Stimulated activated CD4-positive, alpha-beta T cell treated with anti-CD3 and anti-CD28 coated beads, Interleukin-4, amount 100 ng/mL, for 4 hours (primary cell): ENCODE measurements at places on chromosomes 5 and 9.

DNA sequence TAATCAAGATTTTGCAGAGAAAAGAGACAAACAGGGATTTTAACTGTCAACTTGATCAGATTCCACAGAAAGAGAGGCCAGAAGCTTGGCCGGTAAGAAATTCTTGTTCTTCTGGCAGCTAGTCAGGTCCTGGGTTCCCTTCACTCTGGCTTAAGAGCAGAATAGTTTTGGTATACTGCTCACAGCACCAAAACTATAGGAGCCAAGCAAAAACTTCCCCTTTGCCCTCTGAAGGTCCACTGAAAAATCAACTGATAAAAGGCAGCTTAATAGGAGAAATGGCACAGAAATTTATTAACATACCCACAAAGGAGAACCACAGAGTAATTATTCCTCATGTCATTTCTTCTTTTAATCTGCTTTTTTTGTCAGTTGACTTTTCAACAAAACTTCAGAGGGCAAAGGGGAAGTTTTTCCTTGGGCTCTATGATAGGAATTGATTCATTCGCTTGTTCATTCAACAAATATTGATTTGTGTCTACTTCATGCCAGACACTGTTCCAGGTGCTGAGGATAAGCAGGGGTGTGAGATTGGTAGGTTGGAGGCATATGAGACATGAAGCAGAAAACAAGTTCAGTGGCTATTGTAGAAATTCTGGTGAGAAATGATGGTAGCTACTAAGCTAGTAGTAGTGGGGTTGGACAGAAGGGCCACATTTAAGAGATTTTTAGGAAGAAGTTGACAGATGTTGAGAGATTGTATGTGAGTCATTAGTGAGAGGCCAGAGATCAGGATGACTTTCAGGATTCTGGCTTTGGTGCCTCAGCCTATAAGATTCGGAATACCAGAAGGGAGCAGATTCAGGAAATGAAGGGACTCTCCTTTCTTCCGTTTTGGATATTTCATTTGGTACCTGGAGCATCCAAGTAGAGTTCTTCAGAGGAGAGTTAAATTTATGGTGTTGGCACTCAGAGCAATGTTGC lies 20.6 kb upstream of the NNT start:
- no peak for DNase-seq

GRCh38 chr5:1037123-1037670 lies 28.6 kb downstream of the NKD2 start:
- no peak for DNase-seq

- DNase-seq: no peak
Measured at GRCh38 chr5:59149271-59149670, 566.4 kb downstream of the RAB3C start.

DNA sequence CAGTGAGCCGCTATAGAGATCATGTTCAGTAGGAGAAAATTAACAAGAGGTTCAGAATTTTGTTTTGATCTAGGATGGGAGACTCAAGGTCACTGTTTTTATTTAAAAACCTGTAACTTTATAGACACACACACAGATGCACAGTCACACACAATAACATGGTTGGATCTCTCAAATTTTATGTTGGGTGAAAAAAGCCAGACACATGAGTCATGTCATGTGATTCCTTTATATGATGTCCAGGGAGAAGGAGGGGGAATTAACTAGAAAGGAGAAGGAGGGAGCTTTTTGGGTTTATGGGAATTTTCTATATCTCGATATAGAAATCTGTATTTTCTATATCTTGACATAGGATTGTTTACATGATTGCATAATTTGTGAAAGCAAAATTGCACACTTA lies 17.1 kb downstream of the C6 start:
- no peak for DNase-seq

GRCh38 chr5:148957591-148958202 lies 105.2 kb downstream of the SH3TC2 start:
- peak; percentile 3 for DNase-seq

DNA sequence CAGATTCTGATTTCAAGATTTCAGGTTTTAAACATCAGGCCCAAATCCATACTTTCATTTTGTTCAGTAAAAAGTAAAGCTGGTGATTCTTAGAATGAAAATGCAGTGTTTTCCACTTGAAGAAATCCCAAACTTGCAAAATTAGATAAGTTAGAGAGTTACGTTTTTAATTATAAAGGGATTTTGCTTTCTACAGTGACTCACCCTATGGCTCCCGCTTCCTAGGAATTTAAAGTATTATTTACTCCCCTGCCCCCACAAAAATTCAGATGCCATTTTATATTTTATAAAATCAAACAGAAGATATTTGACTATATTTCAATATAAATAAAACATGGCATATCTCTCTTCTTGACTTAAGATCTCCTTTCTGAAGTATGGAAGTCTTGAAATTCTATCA lies 402.9 kb downstream of the ZSWIM6 start:
- no peak for DNase-seq

DNA sequence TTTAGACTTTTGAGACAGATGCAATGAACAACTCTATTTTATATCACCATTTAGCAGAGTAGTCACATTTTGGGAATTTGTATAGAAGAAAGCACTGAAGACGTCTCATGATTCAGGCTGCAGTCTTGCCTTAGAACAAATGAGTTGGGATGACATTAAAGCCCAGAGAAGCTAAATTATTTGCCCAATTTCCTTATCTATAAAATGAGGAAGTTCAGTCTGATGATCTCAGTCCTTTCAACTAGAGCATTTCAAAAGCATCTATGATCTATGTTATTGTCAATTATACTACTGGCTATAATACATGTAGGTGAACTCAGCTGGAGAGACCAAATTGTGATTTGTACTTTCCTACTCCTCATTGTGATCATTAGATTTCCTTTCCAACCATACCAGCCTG lies 154.1 kb downstream of the OSTF1 start:
- DNase-seq: no peak

DNA sequence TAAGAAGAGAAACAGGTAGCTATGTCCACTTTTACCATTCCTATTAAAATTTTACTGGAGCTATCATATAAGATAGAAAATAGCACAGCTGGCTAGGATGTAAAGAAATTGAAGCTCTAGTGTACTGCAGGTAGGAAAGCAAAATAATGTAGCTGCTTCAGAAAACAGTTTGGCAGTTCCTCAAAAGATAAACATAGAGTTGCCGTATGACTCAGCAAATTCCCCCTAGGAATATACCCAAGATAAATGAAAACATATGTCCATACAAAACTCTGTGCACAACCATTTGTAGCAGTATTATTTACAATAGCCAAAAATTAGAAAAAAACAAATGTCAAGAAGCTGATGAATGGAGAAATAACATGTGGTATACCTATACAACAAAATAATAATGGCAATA lies 64.6 kb upstream of the SHISAL2B start:
- DNase-seq: no peak

DNA sequence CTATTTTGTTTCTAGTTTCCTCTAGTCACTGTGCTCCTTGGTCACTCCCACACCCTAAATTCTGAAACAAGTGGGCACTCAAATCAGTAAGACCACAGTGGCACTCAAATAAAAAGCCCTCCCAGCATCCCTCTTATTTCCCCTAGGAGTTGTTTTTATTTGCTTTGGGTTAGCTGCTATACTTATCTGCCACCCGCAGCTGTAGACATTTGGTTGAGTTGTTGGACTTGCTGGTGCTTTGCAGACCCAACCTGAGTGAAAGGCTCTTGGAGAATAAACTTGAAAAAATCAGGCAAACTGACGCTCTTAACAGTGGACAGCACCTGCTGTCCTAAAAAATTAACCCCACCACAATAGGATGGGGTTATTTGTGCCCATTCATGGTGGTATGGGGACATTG lies 203.0 kb downstream of the SPATA31A6 start:
- no peak for DNase-seq

DNA sequence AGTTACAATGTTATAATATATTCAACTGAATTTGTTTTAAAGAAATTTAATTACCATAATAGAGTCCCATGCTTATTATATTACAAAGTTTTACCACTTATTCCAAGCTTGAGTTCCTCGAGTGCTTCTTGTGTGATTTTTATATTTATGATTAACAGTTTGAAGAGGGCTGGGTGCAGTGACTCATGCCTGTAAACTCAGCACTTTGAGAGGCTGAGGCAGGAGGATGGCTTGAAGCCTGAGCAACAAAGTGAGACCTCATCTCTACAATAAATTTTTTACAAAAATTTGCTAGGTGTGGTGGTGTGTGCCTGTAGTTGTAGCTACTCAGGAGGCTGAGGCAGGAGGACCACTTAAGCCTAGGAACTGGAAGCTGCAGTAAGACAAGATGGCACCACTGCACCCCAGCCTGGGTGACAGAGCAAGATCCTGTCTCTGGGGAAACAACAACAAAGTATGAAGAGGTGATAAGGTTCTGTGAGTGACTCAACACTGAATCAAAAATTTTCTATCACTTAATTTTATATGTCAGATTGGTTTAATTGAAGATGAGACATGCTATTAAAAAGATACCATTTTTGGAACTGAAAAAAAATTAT lies 9.2 kb downstream of the POC5 start:
- no peak for DNase-seq

GRCh38 chr9:121826711-121827110 lies 175.3 kb downstream of the DAB2IP start:
- no peak for DNase-seq

GRCh38 chr5:98102936-98103335 lies 670.5 kb upstream of the RGMB start:
- DNase-seq: no peak

GRCh38 chr9:111572950-111573604 lies 26.4 kb downstream of the PTGR1 start:
- DNase-seq: no peak

- DNase-seq: no peak
Measured at GRCh38 chr5:87776785-87777184, 364.1 kb upstream of the CCNH start.

DNA sequence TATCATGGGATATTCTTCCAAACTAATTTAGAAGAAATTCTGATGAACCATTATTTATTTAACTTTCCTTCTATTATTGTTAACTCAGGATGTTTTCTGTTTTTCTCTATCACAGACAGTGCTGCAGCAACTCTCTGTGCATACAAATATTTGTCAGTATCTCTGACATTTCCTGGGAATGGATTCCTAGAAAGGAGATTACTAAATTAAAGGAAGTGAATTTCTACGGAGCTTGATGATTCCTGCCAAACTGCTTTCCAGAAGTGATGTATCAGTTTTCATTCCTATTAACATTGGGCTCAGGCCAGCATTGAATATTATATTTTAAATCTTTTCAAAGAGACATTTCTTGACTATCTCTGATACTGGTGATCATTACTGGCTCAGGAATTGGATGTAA lies 26.0 kb upstream of the MAST4 start:
- DNase-seq: no peak

DNA sequence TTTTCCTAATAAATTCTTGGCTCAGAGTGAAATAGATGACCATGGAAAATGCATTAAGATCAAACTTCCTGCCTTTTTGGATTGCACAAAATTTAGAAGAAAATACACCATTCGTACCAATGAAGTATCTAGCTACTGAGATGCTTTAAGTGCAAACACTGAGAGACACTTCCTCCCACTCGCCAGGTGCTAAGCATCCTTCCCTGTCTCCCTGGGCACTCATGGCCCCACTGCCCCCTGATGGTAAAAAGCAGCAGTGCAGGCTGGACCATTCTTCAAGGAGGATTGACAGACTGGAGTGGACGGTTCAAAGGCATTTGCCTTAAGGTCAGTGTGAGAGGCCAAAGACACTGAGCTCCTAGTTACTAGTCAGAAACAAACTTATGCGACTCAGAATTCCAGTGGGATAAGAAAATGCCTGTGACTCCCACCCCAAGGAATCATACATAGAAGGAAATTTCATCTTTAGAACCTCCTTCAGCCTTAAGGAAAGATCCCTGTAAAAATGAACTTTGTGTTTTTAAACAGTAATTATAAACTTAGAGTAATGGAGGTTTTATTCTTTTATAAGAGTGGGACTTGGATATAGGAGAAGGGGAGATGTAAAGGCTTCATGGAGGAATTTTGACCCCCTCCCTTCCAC lies 86.0 kb upstream of the SLC30A5 start:
- peak; percentile 59 for DNase-seq

DNA sequence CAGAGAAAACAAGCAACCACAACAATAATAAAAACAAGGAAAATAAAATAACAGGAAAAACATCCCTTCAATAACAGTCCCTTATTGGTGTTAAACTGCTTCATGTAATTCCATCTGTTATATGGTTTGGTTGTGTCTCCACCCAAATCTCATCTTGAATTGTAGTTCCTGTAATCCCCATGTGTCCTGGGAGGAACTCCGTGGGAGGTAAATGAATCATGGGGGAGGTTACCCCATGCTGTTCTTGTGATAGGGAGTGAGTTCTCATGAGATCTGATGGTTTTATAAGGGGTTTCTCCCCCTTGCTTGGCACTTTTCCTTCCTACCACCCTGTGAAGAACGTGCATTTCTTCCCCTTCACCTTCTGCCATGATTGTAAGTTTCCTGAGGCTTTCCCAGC lies 369.8 kb downstream of the TMEM232 start:
- no peak for DNase-seq

DNA sequence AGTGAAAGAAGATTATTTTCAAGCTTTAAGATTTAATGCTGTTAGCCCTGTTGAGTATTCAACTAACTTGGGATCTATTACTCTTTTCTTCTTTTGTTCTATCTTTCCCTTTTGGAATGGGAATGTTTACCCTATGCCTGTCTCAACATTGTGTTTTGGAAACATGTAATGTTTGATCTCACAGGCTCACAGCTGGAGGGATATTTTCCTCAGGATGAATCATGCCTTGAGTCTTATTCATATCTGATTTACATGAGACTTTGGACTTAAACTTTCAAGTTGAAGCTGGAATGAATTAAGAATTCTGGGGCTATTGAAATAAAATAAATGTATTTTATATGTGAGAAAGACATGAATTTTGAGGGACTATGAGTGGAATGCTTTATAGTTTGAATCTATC lies 607.8 kb upstream of the PTGER4 start:
- no peak for DNase-seq

- no peak for DNase-seq
Measured at GRCh38 chr5:172420235-172420939, 33.9 kb downstream of the SH3PXD2B start.
